ENCODE measurements at places on chromosomes 7 and 10. TPM values are rescaled to one million over a fixed set of nuclear protein-coding genes. Genes with fewer than 3 reads are reported as not detected.
A peak's percentile ranks its signal among the peaks of the same experiment; 100 is the strongest.

DNA sequence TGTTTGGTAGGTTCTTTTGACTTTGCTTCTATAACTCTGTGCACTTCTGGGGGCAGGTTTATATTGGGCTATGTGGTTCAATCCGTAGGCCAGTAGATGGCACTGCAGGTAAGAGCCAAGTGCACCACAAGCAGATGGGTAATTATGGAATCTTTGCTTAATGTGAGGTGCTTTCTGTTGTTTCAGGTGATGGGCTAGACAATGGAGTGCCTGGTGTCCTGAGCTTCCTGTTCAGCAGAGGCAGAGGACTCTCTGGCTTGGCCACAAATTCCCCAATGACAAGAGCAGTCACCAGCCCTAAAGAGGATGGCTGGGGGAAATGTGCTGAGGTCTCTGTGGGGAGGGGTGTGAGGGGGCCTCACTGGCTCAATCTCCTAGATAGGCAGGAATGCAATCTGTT, 455.0 kb downstream of the CCSER2 start:
- no peak for DNase-seq

GRCh38 chr10:31426401-31426800, 107.4 kb downstream of the ZEB1 start:
- peak; percentile 70 for DNase-seq

DNA sequence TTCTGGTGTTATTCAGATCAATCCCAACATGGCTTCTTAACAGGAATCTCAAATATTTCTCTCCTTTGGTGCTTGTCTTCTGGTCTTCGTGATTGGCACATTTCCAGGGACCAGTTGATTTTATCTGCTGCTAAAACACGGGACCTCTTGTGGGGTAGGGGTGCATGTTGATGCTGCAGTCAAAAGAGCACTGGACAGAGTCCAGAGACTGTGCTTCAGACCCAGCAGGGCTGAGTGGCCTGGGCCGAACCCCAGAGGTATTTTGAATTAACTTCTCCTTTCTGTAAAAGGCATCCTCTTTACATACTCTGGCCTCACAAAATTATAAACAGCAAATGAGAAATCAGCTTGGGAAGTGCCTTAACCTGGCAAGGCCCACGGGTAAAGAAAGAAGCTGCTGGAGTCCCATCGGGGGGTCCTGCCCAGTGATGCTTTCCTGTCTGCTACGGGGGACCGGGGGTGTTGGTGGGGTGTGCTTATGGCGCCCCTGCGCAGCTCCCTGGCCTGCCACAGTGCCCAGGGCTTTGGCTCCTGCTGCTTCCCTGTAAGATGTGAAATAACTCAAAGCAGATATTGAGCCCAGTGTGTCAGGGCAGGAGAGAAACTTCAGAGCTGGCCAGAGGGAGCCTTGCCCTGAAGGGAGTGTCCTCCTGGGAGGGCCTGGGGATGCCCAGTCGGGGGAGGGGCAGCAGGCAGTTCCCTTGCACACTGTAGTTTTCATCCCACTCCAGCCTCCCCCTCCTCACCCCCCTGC, 230.5 kb downstream of the TCF7L2 start:
- no peak for DNase-seq

DNA sequence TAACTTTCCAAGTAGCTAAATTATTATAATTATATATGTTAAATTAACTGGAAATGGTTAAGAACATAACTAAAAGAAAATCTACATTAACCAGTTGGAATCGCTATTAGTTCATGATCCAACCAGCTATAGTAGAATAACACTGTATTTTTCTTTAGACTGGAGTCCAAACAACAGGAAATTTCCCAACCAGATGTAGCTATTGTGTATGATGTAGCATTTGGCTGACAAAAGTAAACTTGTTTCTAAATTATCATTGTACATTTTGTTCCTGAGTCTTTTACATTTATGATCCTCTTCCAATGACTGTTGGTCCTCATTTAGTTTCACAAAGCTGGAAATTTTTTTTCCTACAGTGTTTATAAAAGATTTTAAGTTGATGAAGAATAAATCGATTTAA, 62.1 kb downstream of the PAPSS2 start:
- no peak for DNase-seq

- DNase-seq: no peak
These were observed 608 bp downstream of the HHEX start for GRCh38 chr10:92690211-92690914.

- peak; percentile 34 for DNase-seq
These were observed 43.9 kb upstream of the GPAM start for GRCh38 chr10:112227331-112227987.

DNA sequence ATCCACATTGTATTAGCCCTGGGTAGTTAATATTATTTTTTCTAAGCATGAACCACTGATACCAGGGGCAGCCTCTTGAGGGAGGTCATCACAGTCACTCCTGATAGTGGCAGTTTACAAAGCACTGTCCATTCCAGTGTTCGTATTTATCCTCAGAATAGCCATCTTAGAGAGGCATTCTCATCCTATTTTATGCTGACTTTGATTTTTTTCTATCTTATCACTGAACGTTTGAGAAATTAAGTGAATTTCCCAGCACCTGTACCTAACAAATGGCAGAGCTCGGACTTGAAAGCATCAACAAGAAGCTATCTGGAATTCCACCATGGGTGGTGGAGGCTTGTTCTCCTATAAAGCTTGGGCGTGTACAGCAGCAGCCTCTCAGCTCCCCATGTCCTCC, 26.1 kb upstream of the MGAM2 start:
- no peak for DNase-seq

DNA sequence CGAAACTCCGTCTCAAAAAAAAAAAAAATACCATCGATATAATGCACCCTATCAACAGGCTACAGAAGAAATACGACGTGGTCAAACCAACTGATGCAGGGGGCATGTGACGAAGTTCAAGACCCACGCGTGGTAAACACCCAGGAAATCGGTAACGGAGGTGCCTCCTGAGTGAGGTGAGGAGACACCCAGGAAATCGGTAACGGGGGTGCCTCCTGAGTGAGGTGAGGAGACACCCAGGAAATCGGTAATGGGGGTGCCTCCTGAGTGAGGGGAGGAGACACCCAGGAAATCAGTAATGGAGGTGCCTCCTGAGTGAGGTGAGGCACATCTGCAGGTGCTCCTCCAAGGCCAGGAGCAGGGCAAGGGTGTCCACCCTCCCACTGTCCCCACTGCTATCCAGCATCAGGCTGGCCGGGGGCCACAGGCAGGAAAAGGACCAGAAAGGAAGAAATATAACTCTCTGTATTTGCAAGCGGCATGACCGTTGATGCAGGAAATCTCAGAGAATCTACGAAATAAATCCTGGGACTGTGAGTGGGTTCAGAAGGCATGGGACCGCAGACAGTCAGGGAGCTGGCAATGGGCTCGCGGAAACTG, 10.7 kb upstream of the GPR146 start:
- no peak for DNase-seq

- DNase-seq: no peak
These were observed 4.9 kb downstream of the SLC25A13 start for GRCh38 chr7:96316949-96317348.

DNA sequence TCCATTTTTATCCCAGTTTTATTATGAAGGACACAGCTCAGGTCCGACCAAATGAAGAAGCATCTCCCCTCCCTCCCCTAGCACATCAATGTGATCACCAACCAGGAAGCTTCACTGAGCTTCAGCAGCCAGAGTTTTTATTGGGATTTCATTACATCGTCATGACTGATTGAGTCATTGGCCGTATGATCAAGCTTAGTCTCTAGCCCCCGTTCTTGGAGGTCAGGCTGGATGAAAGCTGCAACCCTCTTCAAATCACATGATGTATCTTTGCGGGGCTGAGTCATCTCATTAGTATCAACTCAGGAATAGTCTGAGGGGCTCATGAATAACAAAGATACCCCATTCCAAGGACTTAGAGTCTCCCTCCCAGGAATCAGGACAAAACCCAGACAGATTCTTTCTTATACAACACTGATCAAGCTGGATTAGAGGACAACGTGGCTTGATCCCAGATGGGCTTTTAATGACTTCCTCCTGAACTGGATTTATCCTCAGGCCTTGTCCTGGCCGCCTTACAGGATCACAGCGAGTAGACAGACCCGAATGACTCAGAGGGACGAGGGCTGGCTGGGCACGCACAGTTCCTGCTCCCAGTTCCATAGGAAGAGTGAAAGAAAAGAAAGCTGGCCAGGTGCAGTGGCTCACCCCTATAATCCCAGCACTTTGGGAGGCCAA, 14.5 kb downstream of the LIMK1 start:
- peak; percentile 97 for DNase-seq

- DNase-seq: no peak
These were observed 18.4 kb downstream of the ST8SIA6 start for GRCh38 chr10:17435953-17436352.

- no peak for DNase-seq
These were observed 45.8 kb upstream of the SRRM3 start for GRCh38 chr7:76155938-76156337.

GRCh38 chr7:88355011-88355410, 48.3 kb upstream of the STEAP4 start:
- DNase-seq: no peak

DNA sequence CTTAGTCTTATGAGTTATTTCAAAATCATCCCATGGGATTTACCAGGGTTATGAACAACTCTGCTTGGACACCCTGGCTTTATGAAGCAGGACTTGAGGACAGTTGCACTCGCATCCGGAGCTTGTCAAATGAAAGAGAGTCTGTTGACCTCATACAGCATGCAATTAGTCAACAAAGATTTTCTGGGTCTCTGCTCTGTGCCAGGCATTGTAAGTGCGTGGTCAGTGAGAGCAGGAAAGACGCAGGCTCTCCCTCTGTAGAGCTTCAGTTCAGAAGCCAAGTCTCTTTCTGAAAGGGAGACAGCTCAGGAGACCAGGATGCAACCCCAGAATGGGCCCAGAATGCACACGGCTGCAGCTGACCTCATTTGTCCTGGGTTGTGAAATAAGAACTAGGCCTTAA, 45.5 kb upstream of the DMBT1 start:
- DNase-seq: no peak

DNA sequence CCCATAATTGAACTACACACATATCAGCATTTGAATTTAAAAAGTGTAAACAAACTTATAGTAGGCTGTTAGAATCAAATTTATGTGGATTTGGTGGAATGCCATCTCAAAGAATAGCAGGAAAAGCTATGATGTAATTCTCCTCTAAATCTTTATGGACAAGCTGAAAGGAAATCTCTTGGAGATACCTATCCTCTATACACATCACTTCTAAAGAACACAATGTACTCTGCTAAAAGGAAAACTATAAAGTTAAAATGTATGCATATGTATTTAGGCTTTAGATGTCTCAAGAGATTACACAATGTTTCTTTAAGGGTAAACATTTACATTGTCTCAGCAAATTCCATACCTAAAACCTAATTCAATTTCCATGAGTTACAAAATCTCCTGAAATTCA, 323.3 kb downstream of the CRPPA start:
- DNase-seq: no peak

- DNase-seq: no peak
These were observed 22.7 kb downstream of the JAZF1 start for GRCh38 chr7:28157831-28158416.

- peak; percentile 84 for DNase-seq
These were observed 11.6 kb upstream of the HNRNPF start for GRCh38 chr10:43420369-43421200.

GRCh38 chr7:118626739-118627138, 402.2 kb downstream of the ANKRD7 start:
- DNase-seq: no peak

DNA sequence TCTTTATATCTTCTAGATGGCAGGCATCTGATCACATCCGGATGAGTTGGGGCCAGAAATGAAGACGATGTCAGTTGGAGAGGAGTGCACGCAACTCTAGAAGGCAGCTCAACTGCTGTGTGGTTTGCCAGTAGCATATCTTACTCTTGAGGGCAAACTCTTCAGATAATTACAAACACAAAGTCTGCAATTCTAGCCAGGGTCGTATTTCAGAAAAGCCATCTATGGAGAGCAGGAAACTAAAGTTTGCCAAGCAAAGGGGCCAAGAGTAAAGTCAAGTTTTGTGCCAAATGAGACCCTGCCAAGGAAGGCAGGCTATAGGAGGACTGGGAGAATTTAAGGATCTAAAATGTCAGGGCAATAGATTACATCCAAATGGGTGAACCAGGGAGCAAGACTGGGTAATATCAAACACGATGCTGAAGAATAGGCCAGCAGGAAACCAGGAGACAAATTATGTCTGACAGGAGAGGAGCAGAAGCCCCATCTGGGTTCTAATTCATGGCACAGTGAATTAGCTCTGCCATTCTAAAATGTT, 312.5 kb upstream of the SEMA3C start:
- no peak for DNase-seq

DNA sequence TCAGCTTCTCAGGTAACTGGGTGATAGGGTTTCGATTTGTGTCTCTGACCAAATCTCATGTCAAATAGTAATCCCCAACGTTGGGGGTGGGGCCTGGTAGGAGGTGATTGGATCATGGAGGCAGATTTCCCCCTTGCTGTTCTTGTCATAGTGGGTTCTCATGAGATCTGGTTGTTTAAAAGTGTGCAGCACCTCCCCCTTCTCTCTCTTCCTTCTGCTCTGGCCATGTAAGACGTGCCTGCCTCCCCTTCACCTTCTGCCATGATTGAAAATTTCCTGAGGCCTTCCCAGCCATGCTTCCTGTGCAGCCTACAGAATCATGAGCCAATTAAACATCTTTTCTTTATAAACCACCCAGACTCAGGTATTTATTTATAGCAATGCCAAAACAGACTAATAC, 21.9 kb upstream of the SMURF1 start:
- no peak for DNase-seq

GRCh38 chr10:127790066-127790624, 53.2 kb downstream of the FOXI2 start:
- no peak for DNase-seq

GRCh38 chr10:33871061-33871956, 536.8 kb upstream of the NRP1 start:
- DNase-seq: no peak

- DNase-seq: no peak
These were observed 513.3 kb downstream of the MDFIC start for GRCh38 chr7:115435178-115435577.

GRCh38 chr7:30169579-30169978, 34.8 kb downstream of the MTURN start:
- peak; percentile 86 for DNase-seq

- DNase-seq: peak; percentile 37
These were observed 90.6 kb downstream of the CARD11 start for GRCh38 chr7:2953099-2953498.

TAS2R41 gene
- not detected for total RNA-seq

FZD1 gene
- 4.7 TPM for total RNA-seq

TCERG1L gene
- total RNA-seq: 0.03 TPM

PTPRE gene
- total RNA-seq: 2.6 TPM

NPTX2 gene
- 4.5 TPM for total RNA-seq

LRRC61 gene
- 9.7 TPM for total RNA-seq

CCL24 gene
- not detected for total RNA-seq

PON3 gene
- total RNA-seq: not detected

AS3MT gene
- 0.34 TPM for total RNA-seq

PLXDC2 gene
- 0.69 TPM for total RNA-seq

ARPC1A gene
- 326 TPM for total RNA-seq
